ENCODE measurements at places on chromosomes 6 and 20.

DNA sequence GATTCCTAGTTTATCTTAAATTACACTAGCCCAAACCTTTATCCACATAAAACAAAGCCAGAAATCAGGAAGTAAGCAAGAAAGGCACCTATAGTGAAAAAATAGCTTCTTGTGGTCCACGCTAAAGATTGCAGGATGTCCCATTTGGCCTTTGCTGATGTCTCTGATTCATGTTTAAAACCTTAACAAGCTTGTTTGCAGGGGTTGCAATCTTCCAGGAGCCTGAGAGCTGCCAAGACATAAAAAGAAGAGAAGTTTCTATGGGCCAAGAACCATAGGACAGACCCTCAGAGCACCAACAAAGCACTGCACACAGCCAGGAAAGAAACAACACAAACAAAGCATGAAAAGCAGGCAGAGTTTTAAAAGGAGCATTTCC lies 49.4 kb downstream of the ADAT2 start:
- no peak for DNase-seq

DNA sequence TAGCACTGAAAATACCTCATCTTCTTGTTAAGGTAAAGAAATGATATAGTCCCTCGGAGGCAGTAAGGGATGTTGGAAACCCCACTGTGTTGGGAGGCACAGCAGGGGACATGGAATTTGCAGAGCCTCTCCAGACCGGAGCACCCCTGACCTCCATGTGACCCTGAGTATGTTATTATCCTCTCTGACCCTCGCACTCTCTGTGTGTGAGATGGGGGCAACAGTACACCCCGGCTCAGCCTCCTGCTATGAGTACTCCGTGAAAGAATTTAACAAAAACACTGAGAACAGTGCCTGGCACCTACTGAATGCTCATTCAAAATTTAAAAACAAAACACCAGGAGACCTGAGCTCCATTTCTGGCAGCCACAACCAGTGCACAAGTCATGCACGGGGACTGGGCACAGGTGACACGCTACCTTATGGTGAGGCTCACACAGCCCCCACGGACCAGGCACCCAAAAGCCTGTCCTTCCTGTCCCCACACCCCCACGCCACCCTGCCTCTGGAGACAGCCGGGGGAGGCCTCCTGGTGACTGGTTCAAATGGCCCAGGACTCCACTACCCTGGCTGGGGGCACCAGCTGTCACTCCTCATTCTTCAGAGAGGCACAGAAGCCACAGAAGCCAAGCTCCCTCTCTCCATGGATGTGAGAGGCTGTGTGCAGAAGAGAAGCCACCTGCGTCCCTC lies 6.1 kb downstream of the NINL start:
- DNase-seq = no peak

GRCh38 chr6:44529146-44529905 lies 141.8 kb downstream of the CDC5L start:
- no peak for DNase-seq

DNA sequence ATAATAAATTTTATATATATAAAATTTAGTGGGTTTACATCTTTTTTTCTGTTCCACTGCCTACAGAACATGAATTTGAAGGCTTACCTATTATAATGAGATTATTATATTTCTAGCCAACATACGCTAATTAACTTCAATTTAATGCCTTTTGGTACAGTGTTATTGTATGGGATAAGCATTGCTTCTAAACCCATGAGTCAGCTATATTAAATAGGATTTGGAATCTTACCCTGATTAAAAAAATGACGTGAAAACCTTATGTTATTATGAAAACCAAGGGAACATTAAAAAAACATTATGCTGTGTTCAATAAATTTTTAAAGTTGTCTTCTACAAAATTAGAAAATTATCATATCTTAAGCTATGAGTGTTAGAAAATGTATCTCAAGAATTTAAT lies 334.0 kb upstream of the RGS17 start:
- no peak for DNase-seq

DNA sequence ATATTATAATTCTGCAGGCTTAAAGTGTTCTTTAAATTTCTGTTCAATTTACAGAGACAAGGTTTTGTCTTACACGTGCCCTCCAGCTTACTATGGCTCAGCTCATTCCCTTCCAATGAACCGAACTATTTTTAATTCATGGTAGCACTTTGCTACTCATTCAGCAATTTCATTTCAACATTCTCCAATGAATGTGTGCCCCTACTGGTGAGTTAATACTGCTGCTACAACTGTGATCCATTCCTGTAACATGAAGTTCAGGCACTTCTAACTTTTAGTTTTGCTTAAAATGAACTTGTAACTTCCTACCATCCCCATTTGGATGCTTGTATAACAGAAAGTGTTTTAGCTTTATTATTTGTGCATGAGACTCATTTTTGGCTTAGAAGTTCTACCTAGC lies 99.7 kb downstream of the F13A1 start:
- DNase-seq = no peak

GRCh38 chr20:14989535-14990290 lies 652.3 kb upstream of the FLRT3 start:
- no peak for DNase-seq

DNA sequence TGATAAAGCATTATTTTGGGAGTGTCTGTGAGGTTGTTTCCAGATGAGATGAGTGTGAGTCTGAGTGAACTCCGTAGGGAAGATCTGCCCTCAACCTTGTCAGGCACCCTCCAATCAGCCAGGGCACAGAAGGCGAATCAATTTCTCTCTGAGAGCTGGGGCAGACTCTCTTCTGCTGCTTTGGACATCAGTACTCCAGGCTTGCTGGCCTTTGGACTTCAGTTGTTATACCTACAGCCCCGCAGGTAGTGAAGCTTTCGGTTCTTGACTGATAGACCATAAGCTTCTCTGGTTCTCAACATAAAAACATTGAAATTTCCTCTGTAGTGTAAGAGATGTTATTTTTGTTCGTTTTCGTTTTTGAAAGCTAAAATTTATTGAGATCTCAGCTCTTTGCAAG lies 71.4 kb downstream of the MAFB start:
- no peak for DNase-seq

GRCh38 chr6:7905416-7905815 lies 5.2 kb downstream of the TXNDC5 start:
- no peak for DNase-seq

All from stimulated activated CD4-positive, alpha-beta T cell treated with anti-CD3 and anti-CD28 coated beads, Interleukin-2, amount 100 ng/mL, for 48 hours (primary cell).